Activated T-helper 1 cell treated with anti-CD3 and anti-CD28 coated beads, Interleukin-2, amount 50 U/mL, for 16 hours (primary cell): ENCODE measurements at places on chromosomes 16 and 17.
A peak's percentile ranks its signal among the peaks of the same experiment; 100 is the strongest.

GRCh38 chr16:53892155-53892554, 188.2 kb downstream of the FTO start:
- DNase-seq = no peak

- DNase-seq = no peak
Observed at GRCh38 chr17:1796800-1797199, 32.9 kb downstream of the SMYD4 start.

- DNase-seq = no peak
Observed at GRCh38 chr16:5054876-5055865, 10.6 kb downstream of the C16orf89 start.

- no peak for DNase-seq
Observed at GRCh38 chr17:50452630-50453300, 15.9 kb downstream of the CHAD start.

- no peak for DNase-seq
Observed at GRCh38 chr16:64450177-64450576, 671.7 kb downstream of the CDH11 start.

DNA sequence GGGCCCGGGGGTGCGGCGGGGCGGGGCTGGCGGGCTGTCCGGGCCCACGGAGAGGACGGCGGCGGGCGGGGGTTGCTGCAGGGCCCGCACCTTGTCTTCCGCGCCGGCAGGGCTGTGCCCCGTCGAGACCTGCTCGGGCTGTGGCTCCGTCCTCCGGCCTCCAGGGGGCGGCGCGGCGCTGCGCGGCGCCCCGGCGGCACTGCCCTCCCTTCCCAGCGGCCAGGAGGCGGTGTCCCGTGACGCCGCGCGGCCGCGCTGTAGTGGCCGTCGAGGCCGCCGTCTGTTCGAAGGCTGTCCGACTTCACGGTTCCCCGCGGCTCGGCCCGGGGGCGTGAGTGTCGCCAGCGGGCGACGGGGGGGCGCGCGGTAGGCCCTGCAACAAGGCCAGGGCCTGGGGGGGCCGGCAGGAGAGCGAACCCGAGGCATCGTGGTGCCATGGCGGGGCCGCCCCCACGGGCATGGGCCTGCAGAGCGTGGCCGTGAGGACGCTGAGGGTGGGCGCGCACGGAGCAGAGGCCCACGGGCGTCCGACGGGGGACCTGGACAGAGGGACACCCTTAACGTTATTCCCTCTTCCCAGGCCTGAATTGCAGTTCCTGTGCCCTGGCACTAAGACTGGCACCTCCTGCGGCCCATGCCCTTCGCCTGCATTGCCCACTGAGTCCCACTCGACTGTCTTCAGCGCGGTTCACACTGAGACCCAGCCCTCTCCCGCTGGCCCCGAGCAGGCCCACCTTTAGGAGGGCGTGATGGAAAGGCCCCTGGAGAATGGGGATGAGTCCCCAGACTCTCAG, at the start of gene PLEKHG4:
Gene PLEKHG4, plus strand, starts transcription at position 237 of the 794 bp plus-strand sequence. Its CDS starts 513 bp downstream, at position 750.
- peak; percentile 54 for DNase-seq

DNA sequence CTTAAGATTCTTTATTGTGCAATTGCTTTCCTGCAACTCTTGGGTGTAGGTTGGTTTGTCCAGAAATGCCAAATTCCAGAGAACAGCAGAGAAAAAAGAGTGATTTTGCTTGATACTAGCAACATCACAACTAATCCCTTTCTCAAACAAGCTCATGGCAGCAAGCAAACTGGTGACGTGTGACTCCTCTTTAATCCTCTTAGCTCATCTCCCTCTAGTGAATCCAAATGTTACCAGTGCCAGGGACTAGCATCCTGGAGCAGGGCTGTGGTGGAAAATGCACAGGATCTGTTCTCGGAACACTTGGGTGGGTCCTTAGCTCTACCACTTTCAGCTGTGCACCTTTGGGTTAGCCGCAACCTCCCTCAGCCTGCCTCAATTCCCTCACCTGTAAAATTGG, 204.0 kb upstream of the CCL2 start:
- no peak for DNase-seq

DNA sequence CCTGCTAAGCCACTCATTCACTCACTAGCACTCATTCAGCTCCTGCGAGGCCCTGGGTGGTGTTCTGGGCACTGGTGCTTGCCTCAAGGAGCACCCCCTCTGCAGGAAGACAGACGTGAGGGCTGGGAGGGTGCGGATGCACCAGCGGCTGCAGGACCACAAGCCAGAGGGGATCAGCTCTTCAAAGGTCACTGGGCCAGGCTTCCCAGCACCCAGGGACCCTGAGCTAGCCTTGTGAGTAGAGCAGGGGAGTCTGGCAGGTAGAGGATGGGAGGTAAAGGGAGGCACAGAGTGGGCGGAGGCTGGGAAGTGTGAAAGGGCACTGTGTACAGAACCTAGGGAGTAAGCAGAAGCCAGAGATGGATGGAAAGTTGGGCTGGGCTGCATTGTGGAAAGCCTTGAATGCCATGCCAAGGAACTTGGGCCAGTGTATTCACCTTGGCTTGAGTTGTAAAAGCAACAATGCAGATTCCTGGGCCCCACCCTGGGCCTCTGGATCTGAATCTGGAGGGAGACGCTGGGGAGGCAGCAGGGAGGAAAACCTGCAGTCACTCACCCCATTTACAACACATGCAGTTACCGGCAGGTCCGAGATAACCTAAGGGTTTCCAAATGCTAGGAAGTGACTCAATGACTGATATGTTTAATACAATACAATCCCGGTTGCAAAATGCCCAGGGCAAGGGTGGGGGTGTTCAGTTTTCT, 1.7 kb downstream of the IL4R start:
- no peak for DNase-seq

GRCh38 chr17:3032258-3033247, 30.9 kb downstream of the OR1D5 start:
- DNase-seq = no peak

GRCh38 chr16:64705443-64705842, 416.4 kb downstream of the CDH11 start:
- DNase-seq = no peak

- no peak for DNase-seq
Observed at GRCh38 chr16:80518436-80518835, 22.4 kb upstream of the DYNLRB2 start.

- DNase-seq = no peak
Observed at GRCh38 chr16:81275064-81275532, 36.6 kb downstream of the BCO1 start.

- no peak for DNase-seq
Observed at GRCh38 chr16:70646260-70647241, at the start of gene IL34. TSS of gene IL34 (plus strand) at chr16:70646559. CDS start at chr16:70646948, 389 bp downstream.

DNA sequence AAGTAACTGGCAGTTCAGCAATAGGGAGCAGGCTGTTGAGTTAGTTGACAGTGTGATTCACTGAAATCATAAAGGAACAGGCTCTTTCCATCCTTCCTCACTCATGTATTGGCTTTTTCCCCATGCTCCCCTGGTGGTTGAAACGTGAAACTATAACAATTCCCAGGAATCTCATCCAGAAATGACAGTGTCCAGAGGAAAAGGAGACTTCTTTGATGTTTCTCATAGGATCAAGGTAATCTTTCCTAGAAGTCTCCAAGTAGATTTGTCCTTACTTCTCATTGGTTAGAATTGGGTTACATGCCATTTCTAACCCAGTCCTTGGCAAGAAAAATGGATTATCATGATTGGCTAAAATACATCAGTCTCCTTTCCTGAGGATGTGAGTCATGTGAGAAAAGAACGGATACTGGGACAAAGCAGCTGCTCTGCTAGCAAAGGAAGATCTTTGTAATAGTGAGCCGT, 14.4 kb downstream of the TTC19 start:
- no peak for DNase-seq

DNA sequence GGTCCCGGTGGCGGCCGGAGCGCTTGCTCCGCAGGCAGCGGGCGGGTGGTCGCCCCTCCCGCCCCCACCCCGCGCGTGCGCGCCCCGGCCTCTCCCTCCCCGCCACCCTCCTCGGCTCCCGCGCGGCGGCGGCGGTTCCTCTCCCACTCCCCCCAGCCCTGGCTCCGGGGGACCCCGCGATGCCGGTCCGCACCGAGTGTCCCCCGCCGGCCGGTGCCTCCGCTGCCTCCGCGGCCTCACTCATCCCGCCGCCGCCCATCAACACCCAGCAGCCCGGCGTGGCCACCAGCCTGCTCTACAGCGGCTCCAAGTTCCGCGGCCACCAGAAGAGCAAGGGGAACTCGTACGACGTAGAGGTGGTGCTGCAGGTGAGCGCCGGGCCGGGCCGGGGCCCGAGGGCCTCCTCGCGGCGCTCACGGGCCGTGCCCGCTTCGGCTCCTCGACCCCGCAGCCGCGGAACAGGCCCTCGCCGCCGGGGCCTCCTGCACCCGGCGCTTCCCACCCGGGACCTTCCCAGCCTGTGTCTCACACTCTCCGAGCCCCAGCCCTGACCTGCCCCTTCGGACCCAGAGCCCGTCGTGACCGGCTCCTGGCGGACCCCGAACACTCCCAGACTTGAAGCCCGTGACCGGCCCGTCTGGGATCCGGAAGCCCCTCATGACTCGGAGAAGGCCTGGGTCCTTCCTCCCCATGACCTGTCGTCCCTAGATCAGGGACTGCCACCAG, 490 bp downstream of the GID4 start:
- no peak for DNase-seq

- no peak for DNase-seq
Observed at GRCh38 chr17:64056269-64057005, 36.0 kb upstream of the ICAM2 start.

- DNase-seq = no peak
Observed at GRCh38 chr16:17524656-17525055, 53.9 kb upstream of the XYLT1 start.

- DNase-seq = no peak
Observed at GRCh38 chr16:64627781-64628180, 494.1 kb downstream of the CDH11 start.

GRCh38 chr16:1942047-1942809, 771 bp downstream of the MSRB1 start:
- no peak for DNase-seq

- no peak for DNase-seq
Observed at GRCh38 chr16:31561426-31562233, 33.9 kb downstream of the AHSP start.
